Thoracic aorta (tissue), 2 donors: ENCODE measurements at places on chromosomes 7 and 10.

- DNase-seq: no peak
Observed at GRCh38 chr7:157337316-157338149, 729 bp downstream of the DNAJB6 start.

DNA sequence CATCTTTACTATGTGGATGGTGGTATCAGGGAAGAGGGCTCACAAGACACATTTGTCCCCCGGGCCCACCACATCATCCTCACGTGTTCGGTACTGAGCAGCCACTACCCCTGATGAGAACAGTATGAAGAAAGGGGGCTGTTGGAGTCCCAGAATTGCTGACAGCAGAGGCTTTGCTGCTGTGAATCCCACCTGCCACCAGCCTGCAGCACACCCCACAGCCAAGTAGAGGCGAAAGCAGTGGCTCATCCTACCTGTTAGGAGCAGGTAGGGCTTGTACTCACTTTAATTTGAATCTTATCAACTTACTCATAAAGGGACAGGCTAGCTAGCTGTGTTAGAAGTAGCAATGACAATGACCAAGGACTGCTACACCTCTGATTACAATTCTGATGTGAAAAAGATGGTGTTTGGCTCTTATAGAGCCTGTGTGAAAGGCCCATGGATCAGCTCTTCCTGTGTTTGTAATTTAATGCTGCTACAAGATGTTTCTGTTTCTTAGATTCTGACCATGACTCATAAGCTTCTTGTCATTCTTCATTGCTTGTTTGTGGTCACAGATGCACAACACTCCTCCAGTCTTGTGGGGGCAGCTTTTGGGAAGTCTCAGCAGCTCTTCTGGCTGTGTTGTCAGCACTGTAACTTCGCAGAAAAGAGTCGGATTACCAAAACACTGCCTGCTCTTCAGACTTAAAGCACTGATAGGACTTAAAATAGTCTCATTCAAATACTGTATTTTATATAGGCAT, 9.1 kb upstream of the CSGALNACT2 start:
- no peak for DNase-seq

DNA sequence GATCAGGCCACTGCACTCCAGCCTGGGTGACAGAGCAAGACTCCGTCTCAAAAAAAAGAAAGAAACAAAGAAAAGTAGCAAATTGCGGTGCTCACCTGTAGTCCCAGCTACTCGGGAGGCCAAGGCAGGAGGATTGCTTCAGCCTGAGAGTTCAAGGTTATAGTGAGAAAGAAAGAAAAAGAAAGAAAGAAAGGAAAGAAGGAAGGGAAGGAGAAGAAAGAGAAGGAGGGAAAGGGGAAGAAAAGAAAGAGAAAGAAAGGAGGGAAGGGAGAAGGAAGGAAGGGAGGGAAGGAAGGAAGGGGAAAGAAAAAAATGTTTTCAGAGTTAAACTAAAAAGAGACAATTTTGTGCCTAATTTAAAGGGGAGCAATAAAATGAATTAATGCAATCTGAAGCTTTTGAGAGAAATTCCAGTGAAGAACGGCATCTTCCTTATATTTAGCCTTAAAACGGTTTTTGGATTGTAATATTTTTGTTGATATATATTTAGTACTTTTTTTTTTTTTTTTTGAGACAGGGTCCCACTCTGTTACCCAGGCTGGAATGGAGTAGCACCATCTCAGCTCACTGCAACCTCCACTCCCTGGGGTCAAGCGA, 47.4 kb upstream of the RSBN1L start:
- no peak for DNase-seq

DNA sequence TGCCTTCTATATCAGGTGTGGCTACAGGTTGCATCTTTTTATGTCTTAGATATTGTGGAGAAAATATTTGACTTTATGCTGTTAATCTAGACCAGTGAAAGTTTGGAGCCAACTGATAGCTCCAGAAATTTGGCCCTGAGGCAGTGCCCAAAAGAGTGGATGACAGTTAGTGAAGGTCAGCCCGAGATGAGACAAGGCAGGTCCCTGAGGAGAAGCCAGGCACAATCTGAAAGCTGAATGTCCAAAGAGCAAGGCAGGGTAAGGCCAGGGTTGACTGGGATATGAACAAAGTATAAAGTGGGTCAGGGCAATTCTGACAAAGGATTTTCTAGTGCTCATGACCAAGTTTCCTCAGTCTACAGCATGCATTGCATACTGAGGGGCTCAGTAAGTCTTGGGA, 661.9 kb downstream of the SUGCT start:
- no peak for DNase-seq

- no peak for DNase-seq
Observed at GRCh38 chr10:106795619-106796018, 368.9 kb downstream of the SORCS1 start.

- DNase-seq: no peak
Observed at GRCh38 chr10:42475168-42476098, 162.9 kb downstream of the ZNF33B start.

DNA sequence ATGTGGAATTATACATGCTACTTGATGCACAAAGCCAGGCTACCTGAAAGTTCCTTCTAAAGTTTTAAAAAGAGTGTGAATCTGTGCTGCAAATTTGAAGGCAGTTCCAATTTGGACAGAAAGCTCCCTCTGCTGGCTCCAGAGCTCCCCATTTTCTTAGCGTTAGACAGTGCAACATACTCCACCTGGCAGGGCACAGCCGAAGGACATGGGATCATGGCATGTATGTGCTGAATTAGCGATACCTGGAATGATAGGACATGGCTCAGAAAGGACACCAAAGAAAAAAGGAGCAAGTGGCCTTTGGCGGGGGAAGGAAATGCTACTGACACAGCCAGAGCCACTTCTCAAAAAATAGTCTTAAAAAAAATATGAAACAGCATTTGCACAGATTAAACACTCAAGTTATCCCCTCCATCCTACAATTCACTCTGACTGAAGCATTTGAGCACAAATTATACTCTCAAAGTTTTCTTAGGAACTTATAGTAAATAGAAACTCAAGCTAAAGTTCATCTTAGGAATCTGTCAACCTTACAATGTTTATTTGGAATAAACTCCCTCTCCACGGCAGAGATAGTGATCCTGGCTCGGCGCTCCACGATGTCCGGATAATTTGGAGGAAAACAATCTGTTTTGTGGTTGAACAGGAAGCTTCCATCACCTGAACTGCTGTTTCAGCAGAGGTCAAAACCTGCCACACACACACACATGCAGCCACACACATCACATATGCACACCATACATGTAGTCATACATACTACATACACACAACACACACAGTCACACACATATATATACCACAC, 80.0 kb downstream of the C7orf25 start:
- DNase-seq: no peak

- no peak for DNase-seq
Observed at GRCh38 chr10:62036186-62037081, 134.9 kb downstream of the ARID5B start.

DNA sequence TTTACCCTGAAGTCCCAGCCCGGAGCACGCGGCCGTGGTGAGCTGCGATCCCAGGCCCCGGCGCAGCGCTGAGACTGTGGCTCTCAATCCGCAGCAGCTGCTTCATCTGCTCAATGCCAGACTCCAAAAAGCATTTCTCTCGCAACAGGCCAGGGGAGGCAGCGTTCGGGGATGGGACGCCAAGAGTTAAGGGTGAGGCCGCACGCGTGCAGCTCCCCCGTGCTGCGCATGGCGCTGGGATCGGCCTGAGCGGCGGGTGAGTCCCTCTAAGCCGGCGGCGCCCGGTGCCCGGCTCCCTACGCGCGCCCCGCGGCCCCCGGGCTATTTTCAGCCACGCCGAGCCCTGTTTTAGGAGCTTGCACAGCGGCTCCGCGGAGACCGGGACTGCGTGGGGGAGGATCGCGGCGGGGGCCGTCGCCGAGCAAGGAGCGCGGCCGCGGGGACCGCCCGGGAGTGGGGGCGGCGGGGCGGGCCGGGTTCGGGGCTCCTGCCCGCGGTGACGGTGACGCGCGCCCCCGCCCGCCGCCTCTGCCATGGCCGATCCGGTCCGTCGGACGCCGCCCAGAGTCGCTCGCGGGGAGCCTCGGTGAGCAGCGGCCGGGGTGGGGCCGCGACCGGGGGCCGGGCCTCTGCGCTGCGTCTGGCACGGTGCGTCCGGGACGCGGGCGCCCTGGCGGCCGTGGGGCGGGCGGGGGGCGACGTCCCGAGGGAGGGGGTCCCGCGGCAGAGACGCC, 29.4 kb upstream of the JAKMIP3 start:
- DNase-seq: no peak

DNA sequence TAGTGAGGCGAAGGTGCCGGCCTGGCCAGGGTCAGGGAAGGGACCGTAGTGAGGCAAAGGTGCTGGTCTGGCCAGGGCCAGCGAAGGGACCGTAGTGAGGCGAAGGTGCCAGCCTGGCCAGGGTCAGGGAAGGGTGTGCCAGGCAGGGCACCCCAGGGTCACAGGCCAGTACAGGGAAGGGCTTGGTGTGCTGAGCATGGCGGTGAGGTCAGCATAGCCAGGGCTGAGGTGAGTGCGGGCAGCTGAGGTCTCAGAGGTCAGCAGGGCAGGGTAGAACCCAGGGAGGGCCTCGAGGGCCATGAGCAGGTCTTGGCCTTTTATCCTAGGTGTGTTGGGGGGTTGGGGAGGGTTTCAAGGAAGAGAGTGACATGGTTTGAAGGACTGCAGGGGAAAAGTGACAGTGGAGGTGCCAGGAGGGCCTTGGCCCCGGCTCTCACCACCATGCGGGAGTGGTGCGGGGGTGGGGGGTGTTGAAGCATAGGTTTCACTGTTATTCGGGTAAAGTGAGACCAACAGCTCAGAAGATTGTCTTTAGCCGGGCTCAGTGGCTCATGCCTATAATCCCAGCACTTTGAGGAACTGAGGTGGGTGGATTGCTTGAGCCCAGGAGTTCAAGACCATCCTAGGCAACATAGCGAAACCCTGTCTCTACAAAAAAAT, 93.3 kb downstream of the CHST15 start:
- no peak for DNase-seq

- no peak for DNase-seq
Observed at GRCh38 chr7:40303996-40304395, 169.2 kb downstream of the SUGCT start.

DNA sequence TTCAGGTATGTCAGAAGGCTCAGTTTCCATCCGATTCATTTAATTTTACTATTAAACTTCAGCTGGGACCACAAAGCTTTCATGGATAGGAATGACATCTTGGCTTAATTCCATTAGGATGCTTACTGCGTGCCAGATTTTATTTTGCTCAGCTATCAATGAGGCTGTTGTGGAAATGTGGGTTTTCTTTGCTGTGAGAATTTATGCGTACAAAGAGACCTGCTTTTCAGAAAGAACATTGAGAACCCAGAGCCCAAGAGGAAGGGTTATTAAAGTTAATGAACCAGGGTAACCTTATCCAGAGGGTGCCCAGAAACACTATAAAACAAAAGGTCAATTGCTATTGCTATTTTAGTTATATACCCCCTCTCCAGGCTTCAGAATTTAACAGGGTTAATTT, 98.3 kb downstream of the MKLN1 start:
- no peak for DNase-seq

- no peak for DNase-seq
Observed at GRCh38 chr7:30562909-30563308, 31.8 kb upstream of the GARS1 start.

GRCh38 chr7:39624935-39625694, 1.7 kb downstream of the RALA start:
- no peak for DNase-seq

DNA sequence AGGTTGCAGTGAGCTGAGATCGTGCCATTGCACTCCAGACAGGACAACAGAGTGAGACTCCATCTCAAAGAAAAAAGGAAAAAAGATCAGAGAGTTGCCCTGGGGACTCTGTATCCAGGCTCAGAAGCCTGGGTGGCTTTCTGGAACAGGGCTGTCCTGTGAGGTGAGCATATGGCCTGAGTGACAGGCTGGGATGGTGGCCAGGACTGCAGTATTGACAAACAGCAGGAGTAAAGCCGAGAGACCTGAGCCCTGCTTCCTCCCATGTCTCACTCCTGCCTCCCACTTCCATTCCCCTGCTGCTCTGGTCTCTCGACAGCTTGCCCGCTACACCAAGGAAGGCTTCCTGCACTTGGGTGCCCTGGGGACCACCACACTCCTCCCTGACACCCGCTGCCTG, 578.5 kb downstream of the GALNT17 start:
- no peak for DNase-seq

GRCh38 chr10:62735464-62736167, 68.9 kb upstream of the ADO start:
- no peak for DNase-seq

DNA sequence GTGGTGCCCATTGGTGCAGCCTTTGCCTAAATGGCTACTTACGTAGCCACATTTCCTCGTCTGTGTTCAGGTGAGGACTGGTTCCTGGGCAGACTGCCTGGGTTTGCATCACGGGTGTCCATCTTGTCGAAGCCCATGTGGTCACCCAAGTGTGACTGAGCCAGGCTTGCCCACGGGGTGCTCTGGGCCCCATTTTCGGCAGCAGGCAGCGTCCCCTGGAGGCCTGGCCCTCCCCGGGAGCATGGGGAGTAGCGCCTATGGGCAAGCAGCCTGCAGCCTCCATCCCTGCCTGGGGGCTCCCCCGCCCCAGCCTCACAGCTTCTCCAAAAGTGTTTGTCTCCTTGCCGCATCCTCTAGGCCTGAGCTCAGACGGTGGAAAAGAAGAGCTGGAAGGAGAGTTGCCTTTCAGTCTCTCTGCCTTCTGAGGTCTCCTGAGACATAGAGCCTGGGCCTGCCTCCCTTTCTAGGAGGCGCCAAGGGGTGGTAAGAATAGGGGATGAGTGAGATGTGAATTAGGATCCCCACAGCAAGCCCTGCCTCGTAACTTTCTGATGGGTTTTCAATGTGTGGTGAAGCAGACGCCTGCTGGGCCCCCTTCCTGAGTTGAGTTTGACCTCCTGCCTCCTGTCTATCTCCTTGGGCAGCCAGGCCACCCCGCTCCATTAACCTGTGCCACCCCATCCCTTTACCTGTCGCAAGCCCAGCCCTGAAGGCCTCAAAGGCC, 42.7 kb downstream of the HTRA1 start:
- DNase-seq: no peak
